ENCODE measurements at places on chromosomes 3 and 15.

- no peak for DNase-seq
Measured at GRCh38 chr15:36879568-36880222, 220.7 kb downstream of the MEIS2 start.

DNA sequence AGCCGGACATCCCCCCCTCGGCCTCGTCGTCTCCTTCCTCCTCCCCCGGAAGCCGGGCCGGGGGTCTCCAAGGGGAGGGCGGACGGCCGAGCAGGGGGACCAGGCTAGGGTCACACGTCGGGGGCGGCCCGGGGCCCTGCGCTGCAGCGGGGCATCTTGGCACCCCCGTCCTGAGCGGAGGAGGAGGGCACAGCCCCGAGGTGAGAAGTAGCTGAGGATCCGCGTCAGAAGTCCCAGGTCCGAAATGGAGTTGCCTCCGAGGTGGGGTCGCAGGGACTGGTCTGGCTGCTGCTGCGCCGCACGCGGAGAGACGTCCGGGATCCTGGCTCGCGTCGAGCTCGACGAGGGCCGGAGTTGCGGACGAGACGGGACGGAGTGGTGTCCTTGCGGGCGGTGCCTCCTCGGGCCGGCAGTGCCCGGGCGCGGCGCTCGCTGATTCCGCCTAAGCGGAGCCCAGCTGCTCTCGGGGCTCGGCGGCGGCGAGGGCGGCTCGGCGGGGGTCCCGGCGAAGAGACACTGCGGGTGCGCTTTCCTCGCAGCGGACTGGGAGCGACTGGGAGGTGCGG, at the start of gene ADCY5:
Gene ADCY5 (minus strand): TSS at position 555 of the 566 bp plus-strand sequence. CDS start 545 bp downstream, at position 10.
- peak; percentile 35 for DNase-seq

DNA sequence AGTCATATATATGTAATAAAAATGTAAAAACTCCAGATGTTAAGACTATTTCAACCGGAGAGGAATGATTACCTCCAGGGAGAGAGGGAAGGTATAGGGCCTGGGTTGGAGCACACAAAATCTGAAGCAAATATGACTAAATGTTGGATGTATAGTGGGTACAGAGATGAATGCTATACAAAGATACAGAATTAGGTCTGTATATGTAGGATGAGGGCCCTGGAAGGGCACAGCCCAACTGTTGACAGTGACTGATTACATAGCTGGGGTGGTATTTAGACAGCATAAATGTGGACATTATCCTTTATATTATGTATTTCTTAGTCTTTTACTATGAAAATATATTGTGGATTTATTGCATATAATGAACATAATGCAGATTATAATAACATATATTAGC, 94.4 kb upstream of the SPATA12 start:
- DNase-seq = no peak

- DNase-seq = peak; percentile 89
Measured at GRCh38 chr3:44584646-44585501, at the start of gene ZNF660. TSS of gene ZNF660 (plus strand) at chr3:44584964. CDS start at chr3:44594194, 9,230 bp downstream.

- no peak for DNase-seq
Measured at GRCh38 chr15:76865548-76865991, 39.6 kb downstream of the SCAPER start.

DNA sequence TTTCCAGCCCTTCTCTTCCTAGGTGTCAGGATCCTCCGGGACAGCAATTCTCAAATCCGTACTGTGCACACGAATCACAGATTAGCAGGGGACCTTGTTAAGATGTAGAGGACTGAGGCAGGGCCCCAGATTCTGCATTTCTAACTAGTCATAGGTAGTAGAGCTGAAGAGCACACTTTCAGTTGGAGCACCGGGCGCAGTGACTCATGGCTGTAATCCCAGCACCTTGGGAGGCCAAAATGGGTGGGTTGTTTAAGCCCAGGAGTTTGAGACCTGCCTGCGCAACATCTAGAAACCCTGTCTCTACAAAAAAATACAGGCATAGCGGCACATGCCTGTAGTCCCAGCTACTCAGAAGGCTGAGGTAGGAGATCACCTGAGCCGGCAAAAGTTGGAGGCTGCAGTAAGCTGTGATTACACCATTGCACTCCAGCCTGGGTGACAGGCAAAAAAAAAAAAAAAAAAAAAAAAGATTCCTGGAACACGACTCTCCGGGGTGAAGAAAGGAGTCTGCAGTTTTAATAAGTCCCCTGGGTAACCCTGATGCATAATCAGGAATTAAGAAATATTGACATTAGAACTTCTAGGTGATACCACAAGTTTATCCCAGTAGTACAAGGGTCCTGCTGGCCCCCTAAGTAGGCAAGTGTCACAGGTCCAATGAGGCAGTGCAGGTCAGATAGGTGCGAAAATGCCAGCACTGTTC, 21.4 kb upstream of the IGDCC3 start:
- DNase-seq = no peak

DNA sequence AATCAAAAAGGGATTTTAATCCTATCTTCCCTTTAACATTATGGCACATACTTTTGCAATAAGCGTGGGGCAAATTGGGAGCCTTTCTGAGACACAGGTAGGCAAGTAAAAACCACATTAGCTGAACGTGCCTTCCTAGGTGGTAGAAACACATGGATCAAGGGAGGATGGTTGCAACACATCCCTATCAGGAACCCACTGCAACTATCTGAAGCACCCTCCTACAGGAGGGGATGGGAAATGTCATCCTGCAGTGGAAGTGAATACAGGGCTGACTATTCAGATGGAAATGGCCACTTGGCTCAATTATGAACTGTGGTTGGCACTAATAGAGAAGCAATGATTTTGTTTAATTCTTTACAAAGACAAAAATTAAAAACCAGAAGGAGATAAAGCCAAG, 826.3 kb downstream of the FHIT start:
- no peak for DNase-seq

- no peak for DNase-seq
Measured at GRCh38 chr15:27535445-27536129, 563.5 kb downstream of the OCA2 start.

DNA sequence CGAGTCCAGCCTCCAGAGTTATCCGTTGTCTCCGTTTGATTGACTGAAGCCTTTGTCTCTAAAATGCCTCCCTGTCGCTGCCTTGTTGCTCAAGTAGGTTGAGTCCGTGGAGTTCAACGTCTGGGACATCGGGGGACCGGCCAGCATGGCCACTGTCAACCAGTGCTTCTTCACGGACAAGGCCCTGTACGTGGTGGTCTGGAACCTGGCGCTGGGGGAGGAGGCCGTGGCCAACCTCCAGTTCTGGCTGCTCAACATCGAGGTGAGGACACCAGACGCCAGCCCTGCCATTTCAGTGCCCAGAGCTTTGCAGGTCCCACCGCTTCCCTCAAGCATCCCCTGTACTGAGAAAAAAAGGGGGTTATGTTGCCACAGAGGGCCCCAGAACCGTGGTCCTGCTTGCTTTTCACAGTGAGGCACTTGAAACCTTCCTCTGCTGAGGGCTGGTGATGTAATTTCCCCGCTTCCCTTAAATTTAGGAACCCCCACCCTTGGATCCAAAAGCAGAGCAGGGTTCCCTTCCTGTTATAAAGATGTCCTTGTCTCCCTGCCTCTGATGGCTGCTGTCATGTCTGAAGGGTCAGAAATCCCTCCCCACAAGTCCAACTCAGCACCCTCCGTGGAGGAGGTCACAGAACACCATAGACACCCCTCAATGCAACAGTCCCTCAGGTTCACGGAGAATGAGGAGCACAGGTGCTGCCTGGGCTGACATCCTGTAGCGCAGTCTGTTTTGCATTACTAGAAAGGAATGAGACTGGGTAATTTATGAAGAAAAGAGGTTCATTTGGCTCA, 105.7 kb downstream of the LRRK1 start:
- DNase-seq = no peak

DNA sequence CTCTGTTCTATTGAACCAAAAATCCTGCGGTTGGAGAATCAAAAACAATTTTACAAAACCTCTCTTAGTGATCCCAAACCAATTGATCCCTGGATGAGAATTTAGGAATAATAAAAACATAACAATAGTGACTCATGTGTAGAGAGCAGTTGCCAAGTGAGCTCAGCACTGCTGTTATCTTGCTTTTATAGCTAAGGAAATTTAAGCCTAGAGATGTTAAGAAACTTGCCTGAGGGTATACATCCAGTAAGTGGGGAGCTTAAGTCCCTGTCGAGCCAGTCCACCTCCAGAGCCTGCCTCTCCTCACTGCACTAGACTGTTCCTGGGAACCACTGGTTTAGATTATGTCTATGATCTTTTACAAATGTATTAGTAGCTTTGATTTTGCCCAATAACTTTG, 358.4 kb upstream of the LMCD1 start:
- no peak for DNase-seq

GRCh38 chr15:74227968-74228722, 8.0 kb upstream of the CCDC33 start:
- no peak for DNase-seq

DNA sequence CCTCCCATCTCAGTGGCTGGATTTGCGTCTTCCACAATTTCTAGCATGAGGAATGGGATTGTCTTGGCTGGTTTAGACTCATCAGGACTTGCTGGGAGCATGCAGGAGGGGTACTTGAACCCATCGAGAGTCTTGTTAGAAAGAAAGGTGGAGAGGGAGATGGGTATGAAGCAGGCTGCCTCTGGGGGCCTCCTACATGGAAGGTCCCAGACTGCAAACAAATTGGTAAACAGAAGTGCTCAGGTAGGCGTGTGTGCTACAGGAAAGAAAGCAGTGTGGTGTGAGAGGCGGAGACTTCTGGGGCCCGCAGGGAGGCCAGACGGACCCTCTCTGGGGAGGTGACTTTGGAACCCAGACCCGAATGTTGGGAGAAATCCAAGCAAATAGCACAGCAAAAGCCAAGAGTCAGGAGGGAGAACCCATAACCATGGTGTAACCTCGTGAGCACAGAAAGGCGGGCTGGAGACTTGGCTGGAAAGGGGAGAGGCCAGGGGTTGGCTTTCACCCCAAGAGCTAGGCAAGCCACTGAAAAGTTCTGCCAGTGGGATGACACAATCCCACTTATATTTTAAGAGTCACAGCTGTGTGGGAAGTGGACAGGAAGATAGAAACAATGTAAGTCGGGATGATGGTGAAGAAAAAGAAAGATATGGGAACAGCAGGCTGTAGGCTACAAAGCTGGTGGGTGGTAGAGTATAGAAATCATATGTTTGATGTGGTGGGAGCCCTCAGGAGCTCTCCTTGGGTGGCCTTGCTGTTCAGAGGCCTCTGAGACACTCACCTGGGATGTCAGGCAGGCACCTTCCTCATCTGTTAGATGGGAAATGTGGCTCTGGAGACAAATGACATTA, 130.1 kb upstream of the PRR20G start:
- no peak for DNase-seq

GRCh38 chr3:53195602-53196574, 34.9 kb downstream of the PRKCD start:
- peak; percentile 63 for DNase-seq

DNA sequence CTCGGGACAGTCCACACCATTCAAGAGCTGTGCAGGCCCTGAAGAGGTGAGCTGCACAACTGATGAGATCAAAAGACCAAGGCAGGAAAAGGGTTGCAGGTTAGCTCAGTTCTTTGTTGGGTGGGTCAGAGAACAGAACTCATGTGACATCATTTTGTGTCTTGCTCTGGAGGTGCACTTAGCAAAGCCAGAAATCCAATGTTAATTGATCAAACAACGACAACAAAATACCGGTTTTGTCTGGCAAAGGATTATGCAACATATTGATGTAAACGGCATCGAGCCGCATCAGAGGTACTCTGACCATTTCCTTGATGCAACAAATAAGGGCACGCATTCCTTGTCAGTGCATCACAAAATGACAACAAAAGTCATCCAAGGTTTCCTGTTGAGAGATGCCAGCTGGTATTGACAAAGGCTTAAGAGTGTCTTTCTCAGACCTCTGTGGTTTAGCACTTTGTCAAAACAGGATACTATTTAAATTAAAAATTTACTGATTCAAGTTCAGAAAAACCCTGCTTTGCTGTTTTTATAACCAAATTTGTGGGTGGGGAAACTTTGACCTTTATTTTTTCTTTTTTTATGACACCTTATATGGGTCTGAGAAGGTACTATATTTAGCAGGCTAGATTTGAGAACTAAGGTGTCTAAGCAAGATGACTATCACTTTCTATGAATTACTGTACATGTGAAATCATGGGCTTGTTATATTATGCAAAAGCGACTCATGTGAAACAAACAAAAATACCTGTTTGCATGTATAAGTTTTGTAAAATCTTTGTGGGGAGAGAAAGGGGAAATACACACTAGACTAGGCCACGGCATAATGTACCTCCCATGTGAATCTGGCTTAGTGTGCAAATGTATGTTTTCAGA, 496.1 kb downstream of the FOXP1 start:
- no peak for DNase-seq

DNA sequence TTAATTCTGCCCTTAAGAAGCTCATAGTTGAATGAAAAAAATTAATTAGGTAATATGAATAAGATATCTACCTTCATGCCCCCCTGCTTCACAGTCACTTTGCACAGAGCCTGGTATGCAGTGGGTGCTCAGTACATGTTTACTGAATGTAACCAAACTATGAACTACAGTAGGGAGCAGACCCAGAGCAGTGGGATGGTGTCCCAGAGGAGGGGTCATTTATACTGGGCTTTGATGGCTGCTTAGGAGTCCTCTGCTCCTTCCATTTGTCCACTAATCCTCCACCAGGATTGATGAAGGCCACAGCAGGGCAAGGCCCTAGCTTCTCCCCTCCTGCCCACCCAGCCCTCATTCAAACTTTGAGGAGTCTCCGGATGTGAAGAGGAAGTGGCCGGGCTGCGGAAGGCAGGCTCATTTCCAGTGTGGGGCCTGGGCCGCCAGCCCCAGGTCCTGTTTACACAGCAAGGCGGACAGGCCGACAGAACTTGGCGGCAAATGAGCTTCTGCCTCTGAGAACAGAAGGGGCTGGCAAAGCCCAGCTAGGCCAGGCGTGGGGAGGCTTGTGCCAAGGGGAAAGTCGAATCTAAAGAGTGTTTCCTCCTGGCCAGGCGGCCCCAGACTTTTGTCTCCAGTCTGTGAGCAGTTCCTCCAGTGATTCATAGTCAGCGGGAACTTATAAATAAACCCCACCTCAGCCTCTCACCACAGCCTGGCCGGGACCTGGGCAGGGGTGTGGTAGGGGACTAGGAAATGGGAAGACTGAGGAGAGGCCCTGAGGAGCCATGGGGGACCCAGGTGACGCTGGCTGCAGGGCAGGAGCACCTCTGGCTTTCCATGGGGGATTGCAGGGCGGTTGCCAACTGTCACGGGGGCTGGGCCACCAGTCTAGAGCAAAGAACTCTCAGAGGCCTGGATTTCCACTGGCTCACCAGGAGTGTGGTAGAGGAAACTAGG, 51.6 kb upstream of the LCTL start:
- peak; percentile 22 for DNase-seq
